ENCODE measurements at places on chromosomes 16 and 17. TPM values are rescaled to one million over a fixed set of nuclear protein-coding genes. Genes with fewer than 3 reads are reported as not detected.

IL34 gene
- total RNA-seq = 3.8 TPM

SLC9A5 gene
- total RNA-seq = 0.13 TPM

ASPA gene
- total RNA-seq = 2.9 TPM

GRCh38 chr17:79065105-79065670 lies 9.4 kb upstream of the ENGASE start:
- no peak for DNase-seq

DNA sequence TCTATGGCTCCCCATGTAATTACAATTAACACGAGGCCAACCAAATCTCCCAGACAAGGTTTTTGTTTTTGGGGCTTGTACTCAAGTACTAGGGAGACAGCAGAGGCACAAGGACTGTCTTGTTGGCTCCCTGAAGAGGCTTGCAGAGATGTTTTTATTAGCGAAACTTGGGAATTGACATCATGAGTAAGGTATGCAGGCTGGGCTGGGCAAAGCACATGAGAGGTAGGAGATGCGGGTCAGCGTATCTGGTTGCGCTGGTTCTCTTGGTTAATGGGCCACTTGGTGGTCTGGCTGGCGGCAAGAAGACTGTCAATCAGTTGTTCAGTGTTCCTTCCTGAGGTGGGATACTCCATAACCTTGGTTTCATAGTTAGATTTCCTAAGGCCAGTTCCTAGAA lies 28.9 kb downstream of the LCMT1 start:
- DNase-seq = no peak

All from esophagus muscularis mucosa (tissue), 4 donors.